Uterus (tissue), 4 donors: ENCODE measurements at places on chromosomes 5 and 9. TPM values are rescaled to one million over a fixed set of nuclear protein-coding genes. Genes with fewer than 3 reads are reported as not detected.
A peak's percentile ranks its signal among the peaks of the same experiment; 100 is the strongest.

SHISAL2B gene
- not detected for total RNA-seq

ALDH7A1 gene
- total RNA-seq, result 56.2 TPM

RAB14 gene
- 69.0 TPM for total RNA-seq

GABRA6 gene
- total RNA-seq, result not detected

ST6GALNAC4 gene
- total RNA-seq, result 24.3 TPM

RASEF gene
- 9.9 TPM for total RNA-seq

PCDHA5 gene
- total RNA-seq, result not detected

ADAMTS16 gene
- 0.34 TPM for total RNA-seq

DNA sequence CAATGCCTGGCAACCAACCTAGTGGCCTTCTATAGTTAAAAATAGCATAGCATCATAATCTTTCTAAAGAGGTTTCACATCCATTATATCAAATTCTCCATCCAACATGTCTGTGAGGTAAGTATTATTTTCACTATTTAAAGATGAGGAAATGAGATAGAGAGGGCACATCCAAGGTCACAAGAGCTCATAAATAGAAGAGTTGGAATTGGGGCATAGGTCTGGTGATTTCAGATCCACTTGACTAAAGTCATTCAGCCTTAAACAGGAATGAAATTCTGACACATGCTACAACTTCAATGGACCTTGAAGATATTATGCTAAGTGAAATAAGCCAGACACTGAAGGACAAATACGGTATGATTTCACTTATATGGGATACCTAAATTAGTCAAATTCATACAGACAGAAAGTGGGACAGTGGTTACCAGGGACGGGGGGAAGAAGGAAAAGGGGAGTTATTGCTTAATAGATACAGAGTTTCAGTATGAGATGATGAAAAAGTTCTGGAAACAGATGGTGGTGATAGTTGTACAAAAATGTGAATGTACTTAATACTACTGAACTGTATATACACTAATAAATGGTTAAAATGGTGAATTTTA is 259.6 kb upstream of the NR4A3 start:
- DNase-seq, result no peak
- H3K27me3 ChIP-seq, result no peaks in the 10 kb centered on the region
- H3K4me1 ChIP-seq, result no peaks in the 10 kb centered on the region
- no peaks in the 10 kb centered on the region for H3K36me3 ChIP-seq
- no peak overlapping the region for H3K4me3 ChIP-seq
- H3K27ac ChIP-seq, result no peak overlapping the region

- H3K27me3 ChIP-seq, result no peaks in the 10 kb centered on the region
- H3K4me1 ChIP-seq, result no peaks in the 10 kb centered on the region
- H3K36me3 ChIP-seq, result no peaks in the 10 kb centered on the region
- no peak overlapping the region for H3K4me3 ChIP-seq
- H3K27ac ChIP-seq, result peak overlapping the region; percentile 83
Measured at GRCh38 chr5:67182301-67182790, 14.3 kb downstream of the CD180 start.

GRCh38 chr5:180602481-180603075 is 11.3 kb upstream of the SCGB3A1 start:
- H3K36me3 ChIP-seq, result no peaks in the 10 kb centered on the region
- no peak overlapping the region for H3K4me3 ChIP-seq
- no peaks in the 10 kb centered on the region for H3K4me1 ChIP-seq
- no peak for DNase-seq
- no peaks in the 10 kb centered on the region for H3K27me3 ChIP-seq

- no peaks in the 10 kb centered on the region for H3K4me1 ChIP-seq
- H3K4me3 ChIP-seq, result no peak overlapping the region
- no peak for DNase-seq
- H3K27ac ChIP-seq, result no peak overlapping the region
- no peaks in the 10 kb centered on the region for H3K36me3 ChIP-seq
- H3K27me3 ChIP-seq, result no peaks in the 10 kb centered on the region
Measured at GRCh38 chr9:16001856-16002255, 449.0 kb downstream of the CCDC171 start.

DNA sequence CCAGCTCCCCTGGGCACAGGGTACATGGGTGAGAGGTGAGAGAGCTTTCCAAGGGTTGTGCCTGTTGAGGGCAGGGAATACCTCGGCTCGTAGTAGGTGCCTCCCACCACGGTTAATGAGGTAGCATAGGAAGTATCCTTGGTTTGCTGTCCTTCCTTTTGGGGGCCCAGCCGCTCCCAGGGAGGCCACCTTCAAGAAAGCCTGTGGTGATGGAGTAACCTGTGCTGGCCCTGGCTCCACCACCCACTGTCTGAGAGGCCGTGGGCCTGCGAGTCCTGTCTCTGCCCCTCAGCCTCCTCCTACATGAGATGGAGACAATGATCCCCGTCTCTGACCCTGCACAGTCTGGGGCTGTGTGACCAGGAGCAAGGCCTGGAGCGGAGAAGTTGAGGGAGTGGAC is 40.8 kb downstream of the COL27A1 start:
- H3K27me3 ChIP-seq, result no peaks in the 10 kb centered on the region
- no peaks in the 10 kb centered on the region for H3K36me3 ChIP-seq
- no peaks in the 10 kb centered on the region for H3K4me1 ChIP-seq
- DNase-seq, result no peak
- H3K4me3 ChIP-seq, result no peak overlapping the region
